ENCODE measurements at places on chromosomes 7 and 10.

GRCh38 chr10:5297996-5298395 is 66.8 kb upstream of the UCN3 start:
- no peak for DNase-seq

DNA sequence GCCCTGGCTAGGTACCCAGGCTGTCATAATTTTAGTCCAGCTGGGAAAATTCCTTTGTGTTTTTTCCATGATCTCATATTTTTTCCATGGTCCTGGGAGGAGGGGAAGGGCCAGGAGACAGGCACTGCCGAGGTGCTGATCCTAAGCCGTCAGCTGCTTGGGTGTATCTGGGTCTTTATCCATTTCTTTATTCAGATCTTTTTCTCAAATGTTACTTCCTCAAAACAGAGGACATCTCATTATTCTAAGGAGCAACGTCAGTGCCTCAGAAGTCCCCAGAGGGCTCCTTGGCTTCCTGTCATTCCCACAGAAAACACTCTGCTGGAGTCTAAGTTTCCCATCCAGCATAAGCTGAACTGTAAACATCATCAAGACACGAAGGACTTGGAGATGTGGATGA is 2.8 kb upstream of the OR6V1 start:
- DNase-seq, result no peak

- no peak for DNase-seq
These were observed 335.8 kb upstream of the MBL2 start for GRCh38 chr10:53108317-53108934.

GRCh38 chr7:14905764-14906163 is 3.2 kb upstream of the DGKB start:
- DNase-seq, result no peak

GRCh38 chr10:69965919-69966662 is 86.6 kb upstream of the MACROH2A2 start:
- DNase-seq, result no peak

DNA sequence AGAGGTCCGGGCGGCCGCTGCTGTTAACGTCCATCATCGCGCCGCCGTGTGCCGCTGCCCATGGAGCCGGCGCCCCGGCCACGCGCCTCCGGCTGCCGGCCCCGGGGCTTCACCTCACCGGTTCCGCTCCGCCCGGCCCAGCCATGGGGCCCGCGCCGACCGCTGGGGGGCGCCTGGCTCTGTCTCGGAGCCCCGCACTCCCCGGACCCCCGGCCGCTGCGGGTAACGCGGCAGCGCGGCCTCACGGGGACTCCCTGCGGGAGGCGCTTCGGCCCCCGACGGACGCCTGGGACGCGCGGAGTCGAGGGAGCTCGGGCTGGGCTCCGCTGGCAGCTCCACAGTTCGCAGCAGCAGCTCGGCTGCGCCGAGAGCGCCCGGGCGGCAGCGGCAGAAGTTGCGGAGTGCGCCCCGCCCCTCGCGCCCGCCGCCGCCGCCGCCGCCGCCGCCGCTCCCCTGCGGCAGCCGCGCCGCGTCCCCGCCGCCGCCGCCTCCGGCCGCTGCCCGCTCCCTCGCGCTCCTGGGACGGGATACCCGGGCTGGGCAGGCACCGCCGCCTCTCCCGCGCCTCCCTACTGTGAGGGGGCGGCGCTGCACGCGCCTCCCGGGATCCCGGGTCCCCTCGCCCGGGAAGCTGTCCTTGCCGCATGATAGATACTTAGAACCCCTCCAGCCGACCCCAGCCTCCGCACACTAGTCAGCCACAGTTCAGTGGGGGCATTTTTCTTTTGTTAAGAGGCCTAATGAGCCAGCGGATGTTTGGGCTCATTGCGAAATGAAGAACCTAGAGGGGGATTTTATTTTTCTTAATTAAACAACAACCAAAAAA is at the start of gene HTR7:
Gene HTR7 (minus strand): TSS at position 405 of the 826 bp plus-strand sequence. CDS start 368 bp downstream, at position 37.
- no peak for DNase-seq

- no peak for DNase-seq
These were observed 210.7 kb downstream of the SKAP2 start for GRCh38 chr7:26653430-26654399.

DNA sequence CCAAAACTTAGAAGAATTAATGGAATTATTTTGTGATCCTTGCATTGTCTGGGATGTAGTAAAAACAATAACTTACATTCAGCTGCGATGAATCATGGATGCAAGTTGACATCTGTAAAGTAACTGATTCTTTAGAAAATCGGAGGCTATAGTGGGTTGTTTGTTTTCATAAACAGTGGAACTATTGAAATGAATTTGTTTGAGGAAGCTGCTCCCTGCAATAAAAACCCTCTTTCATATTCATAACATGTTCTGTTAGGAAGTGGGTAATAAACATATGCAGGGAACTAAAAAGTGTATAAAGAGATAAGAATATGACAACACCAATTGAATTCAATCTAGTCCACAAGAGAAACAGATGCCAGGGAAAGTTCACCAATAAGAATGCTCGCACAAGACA is 53.6 kb downstream of the AGMO start:
- no peak for DNase-seq

DNA sequence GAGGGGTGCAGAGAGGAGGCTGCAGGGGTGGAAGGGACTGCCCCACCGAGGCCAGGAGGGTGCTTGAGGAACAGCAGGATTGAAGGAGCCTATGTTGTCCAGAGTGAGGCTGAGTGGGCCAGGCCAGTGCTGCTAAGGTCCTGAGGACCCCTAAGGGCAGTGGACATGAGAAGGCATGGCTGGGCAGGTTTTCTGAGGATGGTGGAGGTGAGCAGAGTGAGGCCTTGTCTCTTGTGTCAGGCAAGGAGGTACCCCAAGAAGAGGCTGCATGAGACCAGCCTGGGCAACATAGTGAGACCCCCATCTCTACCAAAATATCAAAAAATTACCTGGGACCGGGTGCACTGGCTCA is 5.2 kb downstream of the SH2B2 start:
- no peak for DNase-seq

DNA sequence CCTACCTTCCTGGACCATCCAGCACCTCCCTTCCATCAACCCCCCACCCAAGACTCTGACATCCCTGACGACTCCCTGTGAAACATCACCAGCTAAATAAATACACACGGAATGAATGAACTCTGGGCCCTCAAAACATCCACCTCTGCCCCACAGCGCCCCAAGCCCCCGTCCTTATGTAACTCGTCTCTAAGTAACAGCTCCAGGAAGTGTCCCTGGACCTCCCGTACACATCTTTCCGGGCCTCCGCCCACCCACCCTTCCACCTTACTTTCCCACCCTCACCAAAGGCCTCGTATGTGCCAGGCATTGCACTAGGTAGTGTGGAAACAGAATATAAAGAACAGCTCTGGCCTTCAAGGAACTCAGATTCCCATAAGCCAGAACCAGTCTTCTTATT is 27.7 kb upstream of the SLIT1 start:
- no peak for DNase-seq

DNA sequence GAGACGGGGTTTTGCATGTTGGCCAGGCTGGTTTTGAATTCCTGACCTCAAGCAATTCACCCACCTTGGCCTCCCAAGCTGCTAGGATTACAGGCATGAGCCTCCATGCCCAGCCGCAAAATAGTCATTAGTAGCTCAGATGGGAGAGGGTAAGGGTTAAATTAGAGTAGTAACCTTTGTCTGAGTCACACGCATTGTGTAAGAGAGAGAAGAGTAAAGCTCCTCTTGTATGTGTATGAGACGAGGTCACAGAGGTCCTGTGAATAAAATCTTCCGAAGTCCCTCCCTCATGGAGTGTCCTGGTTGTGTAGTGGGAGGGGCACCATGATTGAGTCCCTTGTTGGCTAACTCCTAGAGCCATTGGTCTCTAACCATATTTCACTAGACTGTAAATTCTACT is 85.2 kb upstream of the CDC14C start:
- DNase-seq, result no peak

DNA sequence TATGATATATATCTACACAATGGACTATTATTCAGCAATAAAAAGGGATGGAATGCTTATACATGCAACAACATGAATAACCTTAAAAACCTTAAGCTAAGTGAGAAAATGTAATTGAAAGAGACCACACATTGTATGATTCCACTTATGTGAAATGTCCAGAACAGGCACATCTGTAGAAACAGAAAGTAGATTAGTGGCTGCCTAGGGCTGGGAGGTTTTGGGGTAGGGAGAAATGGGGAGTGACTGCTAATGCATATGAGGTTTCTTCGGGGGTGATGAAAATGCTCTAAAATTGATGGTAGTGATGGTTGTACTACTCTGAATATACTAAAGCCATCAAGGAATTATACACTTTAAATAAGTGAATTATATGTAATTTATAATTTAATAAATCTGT is 14.7 kb downstream of the SLC16A9 start:
- no peak for DNase-seq

DNA sequence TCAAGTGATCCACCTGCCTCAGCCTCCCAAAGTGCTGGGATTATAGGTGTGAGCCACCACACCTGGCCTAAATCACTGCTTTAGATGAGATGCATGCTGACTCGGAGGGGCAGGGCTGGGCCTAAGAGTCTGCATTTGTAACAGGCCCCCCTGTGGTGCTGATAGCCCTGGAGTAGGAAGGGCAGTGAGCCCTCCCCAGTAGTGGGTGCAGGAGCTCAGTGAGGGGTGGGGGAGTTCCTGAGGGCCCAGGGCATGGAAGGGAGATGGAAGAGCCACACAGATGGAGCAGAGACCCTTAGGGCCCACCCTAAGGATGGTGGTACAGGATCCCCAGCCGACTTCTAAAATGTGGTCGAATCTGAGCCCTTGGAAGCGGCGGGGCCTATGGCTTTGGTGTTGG is 131.7 kb upstream of the PPIF start:
- DNase-seq, result no peak

GRCh38 chr7:105524840-105525239 is 2.8 kb upstream of the PUS7 start:
- no peak for DNase-seq

GRCh38 chr10:70742537-70743429 is 42.4 kb downstream of the TBATA start:
- peak; percentile 19 for DNase-seq

DNA sequence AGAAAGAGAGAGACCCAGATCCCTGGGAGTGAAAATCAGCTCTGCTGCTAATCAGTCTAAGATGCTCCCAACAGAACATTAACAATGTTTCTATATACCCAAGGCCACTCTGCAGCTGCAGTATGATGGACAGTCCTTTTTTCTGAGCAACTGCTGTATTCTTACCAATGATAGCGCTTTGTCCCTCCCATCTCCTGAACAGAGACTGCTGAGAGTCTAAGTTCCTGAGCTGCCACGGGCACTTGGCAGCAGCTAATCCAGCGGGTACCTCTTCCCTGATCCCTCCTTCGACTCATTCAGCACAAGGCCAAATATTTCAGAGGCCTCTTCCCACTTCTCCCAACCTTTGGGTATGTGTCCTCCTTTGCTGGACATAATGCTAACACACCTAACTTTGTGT is 7.7 kb downstream of the CPVL start:
- no peak for DNase-seq

DNA sequence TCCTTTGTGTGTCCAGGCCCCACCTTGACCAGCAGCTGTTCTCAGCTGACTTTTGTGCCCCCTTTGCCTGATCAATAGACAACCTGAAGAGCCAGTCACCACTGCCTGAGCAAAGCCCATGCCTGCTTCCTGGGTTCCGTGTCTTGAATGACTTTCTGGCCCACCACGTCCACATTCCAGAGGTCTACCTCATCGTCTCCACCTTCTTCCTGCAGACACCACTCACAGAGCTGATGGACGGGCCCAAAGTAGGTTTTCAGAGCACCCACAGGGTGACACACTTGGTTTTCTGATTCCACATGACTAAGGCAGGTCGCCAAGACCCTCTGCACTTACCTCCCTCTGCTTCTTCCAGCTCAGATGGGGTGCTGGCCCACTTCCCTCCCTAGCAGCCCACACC is 126.8 kb downstream of the WDFY4 start:
- DNase-seq, result no peak

DNA sequence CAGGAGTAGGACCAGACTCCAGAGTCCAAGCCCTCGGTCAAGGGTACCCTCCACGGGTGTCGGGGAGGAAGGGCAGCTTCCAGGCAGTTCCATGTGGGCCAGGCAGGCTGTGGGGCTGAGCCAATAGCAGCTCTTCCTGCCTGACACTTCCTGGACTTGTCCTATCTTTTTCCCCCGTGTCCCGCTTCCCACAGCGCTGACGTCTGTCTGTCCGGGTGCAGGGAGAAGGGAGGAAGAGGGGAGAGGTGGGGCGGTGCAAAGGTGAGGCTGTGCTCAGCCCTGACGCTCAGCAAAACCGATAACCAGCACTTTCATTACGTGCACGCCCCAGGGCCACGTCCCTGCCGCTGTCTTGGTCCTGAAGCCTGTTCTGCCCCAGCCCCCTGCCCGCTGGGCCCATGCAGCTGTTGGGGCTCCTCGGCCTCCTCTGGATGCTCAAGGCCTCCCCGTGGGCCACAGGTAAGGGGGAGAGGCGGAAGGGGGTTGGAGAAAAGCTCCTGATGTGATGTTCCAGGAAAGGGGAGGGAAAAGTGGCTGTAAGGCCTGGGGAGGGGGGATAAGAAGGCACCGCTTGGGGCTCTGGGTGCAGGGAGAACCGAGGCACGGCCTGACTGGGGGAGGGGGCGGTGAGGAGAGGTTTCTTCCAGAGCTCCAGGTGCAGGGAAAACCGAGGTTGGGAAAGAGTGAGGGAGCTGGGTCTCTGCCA is at the start of gene MUC3A:
Gene MUC3A (plus strand): TSS at position 308 of the 706 bp plus-strand sequence. CDS start 91 bp downstream, at position 399.
- no peak for DNase-seq

GRCh38 chr7:3107228-3107763 is 63.6 kb upstream of the CARD11 start:
- DNase-seq, result no peak

DNA sequence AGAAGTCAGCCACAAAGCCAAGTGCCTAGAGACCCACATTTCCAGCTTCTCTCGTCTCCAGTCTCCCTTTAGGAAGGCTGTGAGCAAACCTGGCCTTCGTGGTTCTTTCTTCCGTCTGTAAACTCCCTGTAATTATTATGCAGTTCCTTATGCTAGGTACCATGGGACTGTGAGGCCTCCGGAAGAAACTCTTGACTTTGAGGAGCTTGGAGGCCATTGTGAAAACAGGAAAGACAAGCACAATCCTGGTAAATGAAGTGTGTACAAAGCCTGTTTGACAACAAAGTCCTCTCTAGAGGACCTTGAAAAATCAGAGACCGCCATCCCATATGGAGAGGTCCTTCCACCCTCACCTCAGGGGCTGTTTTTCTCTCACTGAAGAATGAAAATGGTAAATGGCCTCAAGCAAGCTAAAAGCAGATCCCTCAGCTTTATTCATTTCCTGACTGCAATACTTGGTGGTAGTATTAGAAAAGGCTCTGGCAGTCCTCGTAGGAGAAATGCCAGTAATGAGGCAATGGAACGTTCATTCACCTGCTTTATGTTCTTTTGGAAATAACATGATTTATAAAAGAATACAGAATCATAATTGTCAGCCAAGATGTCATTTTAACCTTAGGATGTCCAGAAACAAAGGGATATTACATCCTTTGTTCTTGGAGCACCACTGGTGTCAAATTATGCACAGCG is 926.4 kb downstream of the LRMDA start:
- DNase-seq, result no peak
